ENCODE measurements at places on chromosomes 12 and 14.

GRCh38 chr12:46269429-46270241, 792 bp upstream of the SLC38A1 start:
- no peak for DNase-seq

GRCh38 chr14:88818018-88818417, 6.4 kb upstream of the TTC8 start:
- DNase-seq = no peak

GRCh38 chr12:27293463-27293862, 39.2 kb upstream of the BMAL2 start:
- DNase-seq = no peak

DNA sequence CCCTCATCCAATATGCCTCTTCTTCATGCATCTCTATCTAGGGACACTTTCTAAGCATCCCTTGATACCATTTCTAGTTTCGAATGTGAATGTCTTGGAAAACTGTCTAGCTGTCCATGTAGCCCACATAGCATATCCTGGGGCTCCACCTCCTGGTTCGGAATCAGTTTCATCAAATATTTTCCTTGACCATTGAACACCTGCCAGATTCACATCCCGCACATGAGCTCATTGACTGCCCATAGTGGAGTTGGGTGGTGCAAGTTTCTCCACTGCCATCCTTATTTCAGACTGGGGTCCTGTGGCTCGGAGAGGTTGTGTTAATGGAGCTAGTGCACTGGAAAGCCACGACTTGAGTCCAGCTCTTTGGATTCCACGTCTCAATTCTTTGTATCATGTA, 58.6 kb upstream of the TMEM263 start:
- no peak for DNase-seq

DNA sequence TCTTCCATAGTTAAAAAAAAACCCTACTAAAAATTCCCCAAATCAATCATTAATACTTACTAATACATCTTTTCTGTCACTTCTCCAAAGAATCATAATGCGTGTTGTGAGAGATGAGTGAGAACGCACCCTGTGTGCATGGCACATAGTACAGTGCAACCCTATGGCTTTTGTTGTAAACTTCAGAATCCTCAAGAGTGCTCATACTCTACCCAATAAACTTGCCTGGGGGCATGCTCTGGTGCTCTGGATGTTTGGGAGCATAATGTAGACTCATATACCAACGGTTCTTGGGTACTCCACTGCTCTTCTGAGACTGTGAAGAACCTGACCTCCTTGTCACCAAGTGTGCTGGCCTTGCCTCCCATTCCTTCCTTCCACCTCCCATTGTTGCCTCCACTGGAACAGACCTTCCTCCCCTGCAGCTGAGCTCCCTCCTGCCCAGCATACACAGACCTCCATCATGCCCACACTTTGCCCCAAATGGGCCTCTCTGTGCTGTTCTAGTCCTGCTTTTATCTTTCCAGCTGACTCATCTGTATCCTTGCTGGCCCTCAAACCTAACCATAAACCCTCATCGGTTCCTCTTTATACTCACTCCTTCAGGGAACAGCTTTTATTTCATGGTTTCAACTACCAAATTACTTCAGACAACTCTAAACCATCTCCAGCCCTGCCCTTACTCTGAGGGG, 8.9 kb downstream of the DCP1B start:
- DNase-seq = peak; percentile 35

- no peak for DNase-seq
Observed at GRCh38 chr12:43208627-43209026, 343.4 kb downstream of the ADAMTS20 start.

DNA sequence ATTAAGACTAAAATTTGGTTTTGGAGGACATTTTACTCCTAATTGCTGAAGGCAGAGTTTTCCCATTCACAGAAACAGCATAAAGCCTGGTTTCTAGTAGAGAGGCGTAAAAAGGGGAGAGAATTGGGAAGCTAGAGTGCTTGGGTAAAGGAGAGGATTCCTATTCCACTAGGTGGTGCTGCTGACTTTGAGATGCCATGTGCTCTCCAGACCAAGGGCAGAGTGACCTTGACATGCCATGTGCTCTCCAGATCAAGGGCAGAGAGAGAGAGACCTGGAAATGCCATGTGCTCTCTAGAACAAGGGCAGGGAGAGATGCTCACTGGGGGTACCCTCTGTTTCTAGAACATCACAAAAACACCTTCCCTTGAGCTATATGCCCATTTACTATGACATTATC, 176.2 kb upstream of the PDZRN4 start:
- DNase-seq = no peak

DNA sequence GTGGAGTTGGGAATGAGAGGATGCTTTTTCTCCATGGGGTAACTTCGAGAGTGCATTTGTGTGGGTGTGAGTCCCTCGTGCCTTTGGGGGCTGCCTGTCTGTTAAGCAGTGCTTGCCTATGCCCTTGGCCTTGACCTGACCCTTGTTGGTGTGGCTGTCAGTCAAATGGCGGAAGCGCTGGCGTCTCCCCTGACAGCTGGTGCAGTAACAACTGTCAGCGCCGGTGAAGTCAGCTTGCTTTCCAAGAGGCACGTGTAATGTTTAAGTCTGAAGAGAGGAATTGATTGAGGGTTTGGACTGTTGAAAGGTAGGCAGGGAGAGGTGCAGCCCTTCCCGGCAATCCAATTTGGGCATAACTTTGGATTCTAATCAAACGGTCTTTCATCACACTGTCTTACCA, 211.3 kb downstream of the AACS start:
- DNase-seq = no peak

DNA sequence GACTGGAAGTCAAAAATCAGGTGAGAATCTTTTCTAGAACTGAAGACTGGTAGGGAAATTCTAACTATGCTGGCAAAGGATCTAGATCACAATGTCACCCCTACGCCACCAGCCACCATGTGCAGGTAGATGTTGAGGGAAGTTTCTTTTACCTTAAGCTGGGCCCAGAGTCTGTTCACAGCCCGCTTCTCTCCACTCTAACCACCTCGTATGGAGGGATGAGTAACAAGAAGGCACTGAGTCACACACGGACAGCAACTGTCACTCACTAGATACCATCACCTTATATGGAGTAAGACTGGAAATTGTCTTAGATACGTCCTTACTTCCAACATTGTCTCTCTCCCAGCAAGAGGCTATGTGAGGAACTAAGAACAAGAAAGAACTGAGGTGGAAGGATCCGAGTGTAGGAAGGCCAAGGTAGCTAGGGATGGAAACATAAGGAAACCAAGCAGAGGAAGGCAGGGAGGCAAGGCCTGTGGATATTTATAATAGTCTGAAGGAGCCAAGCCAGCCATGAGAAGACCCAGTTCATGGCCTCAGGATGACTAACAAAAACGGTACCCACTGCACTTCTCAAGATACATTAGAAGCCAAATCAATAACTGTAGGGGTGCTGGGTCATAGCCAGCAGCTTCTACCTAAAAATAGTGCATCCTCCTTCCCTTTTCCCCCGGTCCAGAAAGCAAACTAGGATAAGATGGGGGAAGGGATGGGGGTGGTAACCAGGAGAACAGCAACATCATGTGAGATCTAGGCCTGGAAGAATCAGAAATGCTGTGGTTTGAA, 15.5 kb downstream of the REM2 start:
- no peak for DNase-seq

- no peak for DNase-seq
Observed at GRCh38 chr12:58803908-58804307, 116.4 kb downstream of the LRIG3 start.

DNA sequence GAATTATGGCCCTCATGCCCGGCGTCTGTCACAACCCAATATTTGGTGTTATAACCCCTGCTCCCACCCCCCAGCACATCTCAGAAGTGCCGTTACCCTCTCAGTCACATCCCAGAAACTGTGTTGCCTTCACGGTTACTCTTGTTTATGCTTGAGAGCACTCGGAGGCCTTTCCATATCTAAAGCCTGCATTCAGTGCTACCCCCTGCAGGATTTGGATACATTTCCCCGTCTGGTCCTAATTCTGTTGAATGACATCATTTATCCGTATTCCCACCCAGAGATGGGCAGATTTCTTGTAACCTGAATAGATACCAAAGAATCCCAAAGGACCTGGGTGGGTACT, 19.1 kb upstream of the FOS start:
- DNase-seq = no peak

- no peak for DNase-seq
Observed at GRCh38 chr12:5396541-5396940, 35.4 kb upstream of the NTF3 start.

DNA sequence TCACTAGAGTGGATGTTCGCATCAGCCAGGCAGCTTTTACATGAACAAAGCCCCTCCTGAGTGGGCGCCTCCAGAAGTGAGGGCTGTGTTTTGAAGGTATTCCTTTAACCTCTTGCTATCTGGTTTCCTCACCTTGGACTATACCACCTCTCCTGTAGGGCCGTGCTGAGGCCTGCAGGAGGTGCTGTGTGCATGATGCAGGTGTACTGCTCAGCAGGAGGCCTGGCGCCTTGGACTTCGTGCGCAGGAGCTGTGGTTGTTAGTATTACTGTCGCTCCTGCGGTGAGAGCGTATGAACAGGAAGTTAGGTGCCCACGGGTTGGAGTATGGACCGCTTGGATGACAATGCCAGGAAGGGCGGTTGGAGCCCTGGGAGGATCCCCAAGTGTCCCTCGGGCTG, 130.7 kb downstream of the TSPAN9 start:
- no peak for DNase-seq

DNA sequence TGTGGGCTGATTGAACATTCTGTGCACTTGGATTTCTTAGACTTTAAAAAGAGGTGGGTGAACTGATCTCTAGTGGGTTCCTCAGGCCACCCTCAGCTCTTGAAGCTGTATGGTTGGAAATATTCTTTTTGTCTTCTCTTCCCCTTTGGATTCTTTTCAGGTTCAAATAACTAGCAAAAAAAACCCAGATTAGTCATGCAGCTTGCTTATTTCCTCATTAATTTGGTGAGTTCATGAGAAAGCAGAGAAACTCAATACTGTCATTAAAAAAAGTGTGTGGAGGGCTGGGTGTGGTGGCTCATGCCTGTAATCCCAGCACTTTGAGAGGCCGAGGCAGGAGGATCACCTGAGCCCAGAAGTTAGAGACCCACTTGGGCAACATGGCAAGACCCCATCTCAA, 183.4 kb downstream of the ESR2 start:
- no peak for DNase-seq

GRCh38 chr14:73684627-73685026, 29.6 kb downstream of the PNMA1 start:
- DNase-seq = no peak

DNA sequence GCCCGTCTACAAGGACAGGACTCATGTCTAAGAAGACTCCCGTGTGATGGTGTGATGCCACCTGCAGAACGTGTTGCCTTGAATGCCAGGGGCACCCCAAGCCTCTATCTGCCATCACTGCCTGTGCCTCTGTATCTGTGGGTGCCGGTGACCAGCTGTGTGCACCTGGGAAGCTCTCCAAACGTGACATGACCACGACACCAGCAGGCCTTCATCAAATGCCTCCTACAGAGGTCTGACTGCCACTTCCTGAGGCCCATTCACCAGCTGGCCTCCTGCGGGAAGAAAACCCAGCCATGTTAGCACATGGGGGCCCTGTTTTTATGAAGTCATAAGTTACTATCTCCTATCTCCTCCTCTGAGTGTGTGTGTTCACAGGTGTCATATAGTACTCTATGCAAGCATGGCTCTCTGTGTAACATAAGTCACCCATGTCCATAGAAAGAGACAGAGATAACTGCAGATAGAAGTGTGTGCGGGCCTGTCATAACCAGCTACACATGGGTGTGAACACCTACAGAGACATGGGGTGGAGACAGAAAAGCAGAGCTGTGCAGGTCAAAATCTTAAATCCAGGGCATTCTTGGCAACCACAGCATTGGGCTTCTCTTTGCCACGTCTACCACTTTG, 18.3 kb upstream of the SERPINA4 start:
- no peak for DNase-seq

DNA sequence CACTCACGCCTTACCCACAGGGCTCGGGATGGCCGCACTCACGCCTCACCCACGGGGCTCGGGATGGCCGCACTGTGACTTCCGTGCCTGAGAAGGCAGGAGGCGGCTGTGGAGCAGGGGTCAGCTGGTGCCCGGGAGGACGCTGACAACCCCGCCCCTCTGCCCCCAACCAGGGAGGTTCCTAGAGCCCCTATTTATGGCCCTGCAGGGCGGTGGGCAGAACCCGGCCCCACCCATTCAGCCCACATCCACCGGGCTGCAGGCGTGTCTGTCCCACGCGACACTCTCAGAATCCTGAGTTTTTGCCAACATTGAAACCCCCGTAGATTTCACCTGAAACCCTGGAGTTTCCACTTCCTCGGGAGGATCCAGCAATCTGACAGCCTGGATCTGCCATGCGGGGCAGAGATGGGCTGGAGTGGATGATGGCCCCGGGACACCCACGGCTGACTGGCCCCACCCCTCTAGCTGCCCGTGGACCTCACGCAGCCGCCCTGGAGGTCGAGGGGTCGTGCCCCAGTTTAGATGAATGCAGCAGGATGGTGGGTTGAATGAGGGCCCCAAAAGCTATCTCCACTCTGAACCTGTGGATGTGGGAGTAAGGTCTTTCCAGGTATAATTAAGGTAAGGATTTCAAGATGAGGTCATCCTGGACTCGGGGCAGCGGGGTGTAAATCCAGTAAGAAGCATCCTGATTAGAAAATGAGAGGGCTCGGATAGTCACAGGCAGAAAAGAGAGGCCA, 20.4 kb downstream of the GALNT9 start:
- no peak for DNase-seq

- DNase-seq = no peak
Observed at GRCh38 chr12:823028-823698, 70.8 kb downstream of the WNK1 start.

GRCh38 chr12:15702276-15702675, 86.9 kb downstream of the EPS8 start:
- DNase-seq = no peak

DNA sequence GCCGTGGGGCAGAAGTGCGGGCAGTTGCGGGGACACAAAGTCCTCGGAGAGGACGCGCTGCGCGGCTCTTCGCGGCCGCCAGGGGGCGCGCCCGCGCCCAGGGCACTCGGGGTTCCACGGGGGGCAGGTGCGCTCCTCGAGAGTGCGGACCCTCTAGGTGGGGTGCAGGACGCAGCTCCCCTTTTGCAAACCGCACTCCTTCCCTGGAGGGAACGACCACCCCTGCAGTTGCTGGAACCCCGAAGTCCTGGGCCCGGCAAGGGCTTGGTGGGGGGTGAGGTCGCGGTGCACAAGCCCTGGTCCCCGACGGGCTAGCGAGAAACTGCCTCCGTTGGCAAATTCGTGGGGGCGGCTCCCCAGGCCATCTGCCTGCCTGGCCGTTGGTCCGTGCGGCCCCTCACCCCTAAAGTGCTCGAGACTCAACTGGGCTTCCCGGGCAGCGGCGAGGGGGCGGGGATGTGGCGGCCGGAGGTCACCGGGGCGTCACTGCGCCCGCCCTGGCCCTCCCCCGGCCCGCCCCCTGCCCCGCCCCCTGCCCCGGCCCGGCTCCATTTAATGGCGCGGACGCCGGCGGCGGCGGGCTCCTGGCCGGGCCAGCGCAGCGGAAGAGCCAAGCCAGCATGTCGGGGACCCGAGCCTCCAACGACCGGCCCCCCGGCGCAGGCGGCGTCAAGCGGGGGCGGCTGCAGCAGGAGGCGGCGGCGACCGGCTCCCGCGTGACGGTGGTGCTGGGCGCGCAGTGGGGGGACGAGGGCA, at the start of gene ADSS1:
TSS of gene ADSS1 (plus strand) at position 579 of the 756 bp plus-strand sequence. CDS start at position 621, 42 bp downstream.
- no peak for DNase-seq
